ENCODE measurements at places on chromosomes 6 and 20.
A peak's percentile ranks its signal among the peaks of the same experiment; 100 is the strongest.

- no peak for DNase-seq
Observed at GRCh38 chr6:111444794-111445193, 38.2 kb downstream of the REV3L start.

- no peak for DNase-seq
Observed at GRCh38 chr6:122736163-122736562, 43.4 kb upstream of the FABP7 start.

DNA sequence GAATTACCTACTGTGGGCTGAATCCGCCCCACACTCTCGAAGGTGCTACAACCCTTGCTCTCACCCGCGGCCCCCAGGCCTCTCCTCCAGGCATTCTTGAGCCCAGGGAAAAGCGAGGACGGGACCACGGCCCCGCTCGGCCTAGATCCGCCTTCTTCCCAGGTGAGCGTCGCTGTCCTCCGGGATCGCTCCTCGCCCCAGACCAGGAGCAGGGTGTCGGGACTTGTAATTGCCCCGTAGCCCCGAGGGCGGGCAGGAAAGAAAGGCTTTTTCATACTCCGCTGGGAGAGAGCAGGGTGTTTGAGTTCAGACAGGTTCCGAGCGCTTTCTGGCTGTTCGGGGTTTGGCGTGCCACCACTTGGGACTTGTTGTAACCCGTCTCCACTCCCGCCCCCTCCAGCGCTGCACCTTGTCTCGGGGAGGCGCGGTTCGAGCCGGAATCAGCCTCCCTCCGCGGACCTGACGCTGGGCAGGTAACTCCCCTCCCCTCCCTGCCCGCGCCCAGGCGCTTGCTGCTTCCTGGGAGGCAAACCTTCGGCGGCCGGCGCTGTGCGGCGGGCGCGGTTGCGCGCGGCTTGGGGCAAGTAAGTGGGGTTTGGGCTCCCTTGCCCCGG is at the start of gene FAM83B:
TSS of gene FAM83B (plus strand) at position 529 of the 614 bp plus-strand sequence. CDS start 23,476 bp downstream, outside the sequence.
- no peak for DNase-seq

GRCh38 chr20:58688840-58689239 is 3.8 kb upstream of the NPEPL1 start:
- DNase-seq = no peak

- no peak for DNase-seq
Observed at GRCh38 chr6:168188369-168189199, 109.6 kb upstream of the FRMD1 start.

GRCh38 chr20:24990810-24991252 is 1.7 kb downstream of the APMAP start:
- DNase-seq = no peak

- DNase-seq = no peak
Observed at GRCh38 chr6:85403331-85404015, 46.4 kb upstream of the NT5E start.

GRCh38 chr6:45431317-45432065 is 53.8 kb upstream of the SUPT3H start:
- no peak for DNase-seq

- no peak for DNase-seq
Observed at GRCh38 chr6:39075807-39076622, 27.4 kb downstream of the GLP1R start.

DNA sequence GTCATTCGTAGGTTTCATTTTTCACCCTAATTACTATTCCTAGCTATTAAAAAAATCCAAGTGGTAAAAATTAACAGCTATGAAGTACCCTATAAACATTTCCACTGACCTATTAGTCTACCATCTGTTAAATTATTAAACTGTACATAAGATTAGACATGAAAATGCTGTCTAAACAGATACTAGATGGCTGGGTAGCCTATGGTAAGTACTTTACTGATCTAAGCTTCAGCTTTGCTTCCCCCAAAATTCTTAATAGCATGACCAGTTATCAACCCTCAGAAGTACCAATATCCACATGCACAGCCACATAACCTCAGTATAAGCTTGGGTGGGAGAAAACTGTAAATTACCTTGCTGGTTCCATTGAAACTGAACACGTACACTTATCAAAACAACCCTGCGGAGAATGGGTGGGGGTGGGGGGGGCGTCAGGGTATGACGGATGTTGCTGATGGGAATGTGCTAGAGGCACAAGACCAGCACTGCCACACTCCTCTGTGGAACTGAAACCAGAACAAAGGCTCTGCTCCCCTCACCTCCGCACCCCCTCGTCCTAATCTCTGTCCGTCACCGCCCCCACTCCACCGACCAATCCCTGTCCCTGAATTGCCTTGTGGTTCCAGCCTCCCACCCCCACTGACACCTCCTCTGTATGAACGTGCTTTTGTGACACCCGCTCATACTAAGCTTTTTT is 45.3 kb downstream of the B4GALT5 start:
- DNase-seq = peak; percentile 86

DNA sequence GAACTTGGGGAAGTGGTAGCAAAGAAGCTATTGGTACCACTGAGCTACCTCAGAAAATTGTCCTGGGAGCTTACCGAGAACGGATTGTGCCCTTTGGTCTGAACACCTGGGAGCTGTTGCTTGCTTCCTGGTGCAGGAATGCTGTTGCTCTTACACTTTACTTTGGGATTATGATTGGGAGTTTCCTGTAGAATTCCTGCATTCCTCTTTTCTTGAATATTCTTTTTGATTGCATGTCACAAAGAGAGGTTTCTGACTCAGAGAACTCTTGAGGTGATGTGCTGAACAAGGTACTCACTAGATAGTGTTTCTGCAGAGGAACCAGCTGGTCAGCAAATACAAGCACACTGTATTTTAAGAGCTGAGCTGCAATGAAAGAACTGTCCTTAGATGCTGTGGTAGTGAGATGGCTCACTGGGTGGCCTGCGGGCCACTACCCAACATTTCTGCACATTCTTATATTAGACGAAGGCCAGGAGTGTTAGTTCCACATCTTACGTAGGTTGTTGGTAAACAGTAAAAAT is 35.0 kb downstream of the LRRC1 start:
- no peak for DNase-seq

GRCh38 chr6:31403283-31404060 is at the start of gene MICA:
Gene MICA (plus strand): TSS chr6:31403595. CDS start chr6:31403633, 38 bp downstream.
- peak; percentile 90 for DNase-seq

- no peak for DNase-seq
Observed at GRCh38 chr20:61561111-61561830, 309.2 kb downstream of the CDH4 start.

DNA sequence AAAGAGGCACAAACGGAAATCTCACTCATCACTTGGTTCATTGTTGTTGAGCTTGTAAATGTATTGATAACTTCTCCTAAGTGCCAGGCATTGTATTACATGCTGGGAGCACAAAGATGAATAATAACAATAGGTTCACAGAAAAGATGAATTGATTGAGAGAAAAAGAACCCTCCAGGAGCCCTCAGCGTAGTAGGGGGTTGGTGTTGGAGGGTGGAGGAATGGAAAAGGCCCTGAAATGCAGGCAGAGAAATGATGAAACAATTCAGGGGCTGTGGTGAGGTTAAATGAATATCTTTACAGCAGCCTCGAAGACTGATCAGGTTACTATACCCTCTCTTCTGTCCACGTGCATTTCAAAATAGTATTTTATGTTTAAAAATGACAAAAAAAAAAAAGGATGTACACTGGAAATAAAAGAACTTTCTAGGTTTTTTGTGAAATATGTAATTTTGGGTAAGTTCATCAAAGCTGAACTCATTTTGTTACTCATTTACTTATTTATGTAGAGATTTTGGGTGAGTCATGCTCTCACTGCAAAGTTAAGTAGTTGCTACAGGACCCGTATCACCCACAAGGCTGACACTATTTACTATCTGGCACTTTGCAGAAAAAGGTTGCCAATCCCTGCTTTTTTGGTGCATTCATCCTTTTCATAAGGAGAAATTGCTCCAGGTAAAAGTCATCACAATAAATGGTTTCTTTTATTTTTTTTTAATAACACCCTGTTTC is 277.3 kb downstream of the ZNF217 start:
- no peak for DNase-seq

DNA sequence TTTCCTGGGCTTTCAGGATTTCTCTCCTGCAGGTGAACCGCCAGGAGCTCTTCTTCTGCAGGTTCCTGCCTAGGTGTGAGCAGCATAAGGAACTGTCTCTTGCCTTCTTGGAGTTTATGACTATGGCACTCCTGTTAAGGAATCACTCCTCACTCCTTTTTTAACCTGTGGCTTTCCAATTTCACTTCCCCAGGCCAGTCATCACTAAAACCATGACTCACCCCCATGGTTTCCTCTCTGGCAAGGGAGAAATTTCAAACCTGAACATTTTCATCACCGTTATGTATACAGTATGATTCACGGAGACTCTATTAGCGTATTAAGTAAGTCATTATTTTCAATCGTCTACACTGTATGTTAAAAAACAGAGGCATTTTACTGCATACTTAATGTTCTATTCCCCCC is 78.2 kb upstream of the ARID1B start:
- no peak for DNase-seq

- no peak for DNase-seq
Observed at GRCh38 chr6:158408552-158409130, 96.4 kb downstream of the TULP4 start.

DNA sequence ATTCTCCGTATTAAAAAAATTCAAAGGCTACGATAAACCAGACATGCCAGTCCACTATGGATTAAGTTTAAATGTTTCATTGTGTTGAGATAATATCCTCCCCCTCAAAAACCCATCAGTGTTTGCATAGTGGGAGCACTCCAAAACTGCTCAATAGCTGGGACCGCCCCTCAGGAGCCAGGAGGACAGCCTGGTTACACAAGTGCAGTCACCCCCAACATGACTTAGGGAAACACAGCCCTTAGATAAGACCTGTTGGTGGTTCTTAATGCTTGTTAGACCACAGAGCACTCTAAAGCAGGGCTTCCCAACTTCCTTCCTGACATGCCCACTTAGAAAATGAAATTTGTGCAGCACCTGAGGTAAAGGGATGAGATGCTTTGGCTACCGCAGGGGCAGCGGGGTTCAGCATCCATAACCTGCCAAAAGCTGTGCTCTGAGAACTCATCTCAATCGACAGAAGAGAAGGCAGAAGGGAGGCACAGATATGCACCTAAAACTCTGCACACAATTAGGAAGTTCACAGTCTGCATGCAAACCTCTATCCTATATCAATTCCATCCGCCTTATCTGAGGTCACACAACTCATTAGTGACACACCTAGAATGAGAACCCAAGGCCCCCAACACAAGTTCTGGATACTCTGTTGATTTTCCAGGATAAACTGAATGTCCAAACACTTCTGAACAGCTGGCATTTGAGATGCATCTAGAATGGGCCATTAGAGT is 74.3 kb downstream of the RALGAPA2 start:
- peak; percentile 81 for DNase-seq

GRCh38 chr6:145015739-145016558 is 719.4 kb downstream of the EPM2A start:
- DNase-seq = peak; percentile 16

GRCh38 chr6:138291849-138292181 is 73.5 kb upstream of the PBOV1 start:
- no peak for DNase-seq

GRCh38 chr20:41175201-41175651 is 37.9 kb downstream of the PLCG1 start:
- DNase-seq = no peak

DNA sequence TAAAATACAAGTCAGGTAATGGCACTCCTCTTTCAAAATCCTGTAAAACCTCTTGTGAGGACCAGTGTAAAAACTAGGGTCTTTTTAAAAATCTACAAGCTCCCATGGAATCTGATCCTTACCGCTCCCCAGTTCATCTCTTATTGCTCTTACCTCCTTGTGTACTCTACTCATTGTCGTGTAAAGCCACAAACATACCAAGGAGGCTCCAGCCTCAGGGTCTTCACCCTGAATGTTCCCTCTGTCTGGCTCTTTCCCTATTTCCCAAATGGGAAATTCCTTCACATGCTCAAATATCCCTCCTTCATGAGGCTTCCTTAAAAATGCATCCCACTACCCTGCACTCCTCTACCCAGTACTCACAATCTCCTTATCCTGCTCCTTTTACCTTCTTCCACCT is 67.1 kb downstream of the TASP1 start:
- DNase-seq = no peak

DNA sequence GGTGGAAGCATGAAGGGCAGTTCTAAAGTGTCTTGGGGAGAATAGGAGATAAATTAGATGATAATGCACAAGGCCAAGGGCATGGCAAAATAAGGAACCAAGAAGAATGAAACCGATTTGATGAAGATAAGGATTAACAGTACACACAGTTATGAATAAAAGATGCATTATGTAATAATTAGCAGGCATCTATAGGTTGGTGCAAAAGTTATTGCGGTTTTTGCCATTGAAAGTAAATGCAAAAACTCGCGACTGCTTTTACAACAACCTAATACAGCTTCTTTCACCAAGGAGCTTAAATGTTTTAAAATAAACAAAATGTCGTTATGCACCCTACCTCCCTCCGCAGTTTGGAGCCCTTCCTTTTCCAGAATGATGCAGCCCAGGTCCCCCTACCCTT is 29.0 kb downstream of the MAS1 start:
- DNase-seq = no peak

- no peak for DNase-seq
Observed at GRCh38 chr6:129536271-129536670, 173.7 kb downstream of the ARHGAP18 start.

DNA sequence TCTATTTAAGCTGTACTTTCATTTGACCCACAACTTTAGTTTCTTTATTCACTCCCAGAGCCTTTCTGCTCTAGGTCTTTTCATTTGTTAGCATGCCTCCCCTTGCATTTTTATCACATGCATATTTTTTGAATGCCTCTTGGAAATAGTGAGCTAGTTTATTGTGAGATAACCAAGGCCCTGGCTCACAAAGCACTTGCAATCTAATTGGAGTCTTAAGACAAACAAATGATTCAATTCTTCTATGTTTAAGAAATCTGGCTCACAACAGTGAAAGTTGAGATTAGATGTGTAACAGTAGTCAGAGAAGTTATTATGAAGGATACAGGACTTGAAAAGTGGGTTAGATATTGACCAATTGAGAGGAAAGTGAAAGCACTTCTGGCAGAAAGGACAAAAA is 173.4 kb downstream of the MOXD1 start:
- no peak for DNase-seq

GRCh38 chr6:73579851-73580246 is 59.0 kb upstream of the EEF1A1 start:
- peak; percentile 63 for DNase-seq

- DNase-seq = no peak
Observed at GRCh38 chr6:133241086-133241900, at the start of gene EYA4. Gene EYA4 (plus strand): TSS chr6:133241357. CDS start chr6:133274781, 33,424 bp downstream.

DNA sequence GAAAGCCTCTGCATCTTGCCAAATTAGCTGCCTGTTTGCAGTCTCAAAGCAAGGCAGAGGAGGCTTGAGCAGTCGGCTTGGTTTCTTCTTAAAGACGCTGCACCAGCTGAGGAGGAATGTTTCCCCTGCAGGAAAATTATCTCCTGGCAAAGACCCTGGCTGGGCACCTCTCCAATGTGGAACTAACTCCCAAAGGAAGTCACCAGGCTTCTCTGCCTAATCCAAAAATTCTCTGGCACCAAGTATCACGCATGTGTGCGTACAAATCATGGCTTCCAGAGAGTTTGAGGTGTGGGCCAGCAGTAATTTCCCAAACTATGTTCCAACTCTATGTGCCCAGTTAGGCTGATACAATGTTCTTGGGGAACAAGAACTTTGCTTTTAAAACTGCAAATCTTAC is 176.2 kb downstream of the KIF16B start:
- no peak for DNase-seq

Measured in hematopoietic multipotent progenitor cell treated with erythropoietin and hydrocortisone succinate and interleukin-3 and kit ligand, for 6 days (in vitro differentiated cells).